ENCODE measurements at places on chromosomes 2 and 18. TPM values are rescaled to one million over a fixed set of nuclear protein-coding genes. Genes with fewer than 3 reads are reported as not detected.
A peak's percentile ranks its signal among the peaks of the same experiment; 100 is the strongest.

DNA sequence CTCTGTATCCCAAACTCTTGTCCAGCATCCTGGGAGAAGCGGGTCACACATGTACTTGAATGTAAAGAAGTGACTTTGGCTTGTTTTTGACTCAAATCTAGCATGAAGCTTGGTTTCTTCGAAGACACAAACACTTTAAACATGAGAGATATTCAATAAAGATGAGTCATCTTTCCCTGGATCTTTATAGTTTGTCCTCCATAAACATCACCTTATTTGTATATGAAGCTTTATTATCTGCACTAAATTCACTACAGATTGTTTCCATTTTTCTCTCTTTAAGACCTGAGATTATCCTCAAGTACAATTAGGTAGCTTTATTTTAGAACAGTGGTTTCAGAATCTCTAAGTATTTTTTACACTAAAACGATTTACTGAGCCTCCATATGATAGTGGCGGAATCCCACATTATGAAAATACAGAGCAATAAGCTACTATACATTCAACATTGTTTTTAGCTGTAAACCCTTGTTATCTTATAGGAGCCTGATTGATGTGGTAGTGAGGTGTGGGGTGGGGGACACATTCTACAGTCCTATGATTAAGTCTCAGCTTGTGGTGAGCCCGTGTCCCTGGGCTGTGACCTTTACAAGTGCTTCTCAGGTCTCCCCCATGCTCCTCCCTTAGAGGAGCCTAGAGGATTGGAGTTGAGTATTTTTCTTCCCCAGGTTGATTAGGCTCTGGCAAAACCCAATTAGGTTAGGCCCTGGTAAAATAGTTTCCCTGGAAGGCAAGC is 79.6 kb upstream of the RAPGEF4 start:
- peaks cover 15% of the 10 kb centered on the region for H3K36me3 ChIP-seq
- H3K4me3 ChIP-seq, result no peak overlapping the region
- H3K27me3 ChIP-seq, result peaks cover 2% of the 10 kb centered on the region
- no peaks in the 10 kb centered on the region for H3K4me1 ChIP-seq
- H3K27ac ChIP-seq, result no peak overlapping the region
- no peak for DNase-seq

DNA sequence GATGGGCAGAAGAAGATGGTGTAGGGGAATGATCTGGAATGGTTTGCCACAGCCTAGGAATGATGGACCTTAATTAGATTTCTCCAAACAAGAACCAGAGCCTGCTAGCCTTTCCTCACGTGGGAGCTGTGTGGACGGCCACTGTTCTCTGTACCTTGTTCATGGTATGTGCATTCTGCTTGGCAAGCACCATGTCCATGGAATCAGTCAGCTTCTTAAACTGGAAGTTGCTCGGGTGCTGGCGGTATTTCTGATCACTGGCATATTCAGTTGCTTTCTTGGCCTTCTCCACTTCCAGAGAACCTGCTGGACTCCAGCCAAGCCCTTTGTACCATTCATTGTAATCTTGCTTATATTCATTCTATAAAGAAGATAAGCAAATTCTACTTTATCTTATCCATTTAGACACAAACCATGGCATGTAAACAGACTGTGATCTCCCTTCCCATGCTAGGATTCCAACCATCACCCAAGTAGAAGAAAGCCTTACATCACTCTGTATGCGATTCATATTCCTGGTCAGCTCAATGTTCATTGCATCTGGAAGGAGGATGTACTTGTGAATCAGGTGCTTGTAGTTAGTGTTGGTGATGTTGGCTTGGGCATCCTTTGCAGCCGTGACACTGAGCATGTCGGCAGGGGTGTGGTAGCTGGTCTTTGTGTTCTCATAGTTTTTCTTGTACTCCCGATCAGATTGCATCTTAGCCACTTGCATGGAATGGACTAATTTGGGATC is 78.4 kb downstream of the NEB start:
- H3K4me1 ChIP-seq, result no peaks in the 10 kb centered on the region
- H3K4me3 ChIP-seq, result no peak overlapping the region
- DNase-seq, result no peak
- H3K27me3 ChIP-seq, result no peaks in the 10 kb centered on the region

DNA sequence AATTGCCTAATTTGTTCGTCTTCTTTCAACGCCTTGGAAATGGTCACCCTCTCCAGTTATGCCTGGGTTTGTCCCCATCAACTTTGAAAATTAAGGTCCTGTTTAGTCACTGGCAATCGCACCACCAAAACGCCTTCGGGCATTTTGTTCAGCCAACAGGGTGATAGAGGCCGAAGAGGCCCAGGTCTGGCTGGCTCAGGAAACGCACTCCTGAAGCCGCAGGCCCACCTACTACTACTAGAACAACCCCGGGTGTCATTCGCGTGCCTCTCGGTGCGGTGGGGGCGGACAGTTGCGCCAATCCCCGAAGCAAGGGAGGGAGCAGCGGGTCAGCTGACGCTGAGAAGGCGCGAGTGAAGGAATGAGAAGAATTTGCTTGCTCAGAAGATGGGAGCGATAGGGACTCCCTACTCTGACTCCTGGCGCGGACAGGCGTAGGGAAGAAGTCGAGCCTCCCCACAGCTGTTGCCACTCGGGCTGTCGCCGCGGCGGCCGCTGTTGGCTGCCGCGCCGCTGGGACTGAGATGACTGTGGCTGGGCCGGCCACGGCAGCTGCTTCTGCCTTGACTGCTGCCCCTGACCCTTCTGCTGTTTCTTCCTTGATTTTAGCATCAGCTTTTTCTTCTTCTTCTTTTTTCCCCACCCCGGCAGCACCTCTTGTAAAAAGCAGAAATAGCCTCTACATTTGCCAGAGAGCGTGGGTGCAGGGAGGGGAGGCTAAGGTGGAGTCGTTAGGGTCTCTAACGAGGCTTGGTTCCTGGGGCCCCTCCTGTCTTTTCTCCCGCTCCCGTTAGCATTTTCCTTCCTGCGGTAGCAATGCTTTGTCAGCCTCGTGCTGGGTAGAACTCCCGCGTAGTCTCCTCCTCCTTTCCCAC is 387.6 kb downstream of the FIGN start:
- peak overlapping the region; percentile 79 for H3K4me3 ChIP-seq
- H3K27ac ChIP-seq, result peak overlapping the region; percentile 98
- H3K4me1 ChIP-seq, result peaks cover 69% of the 10 kb centered on the region
- H3K36me3 ChIP-seq, result no peaks in the 10 kb centered on the region
- no peaks in the 10 kb centered on the region for H3K27me3 ChIP-seq
- peak; percentile 49 for DNase-seq

DNA sequence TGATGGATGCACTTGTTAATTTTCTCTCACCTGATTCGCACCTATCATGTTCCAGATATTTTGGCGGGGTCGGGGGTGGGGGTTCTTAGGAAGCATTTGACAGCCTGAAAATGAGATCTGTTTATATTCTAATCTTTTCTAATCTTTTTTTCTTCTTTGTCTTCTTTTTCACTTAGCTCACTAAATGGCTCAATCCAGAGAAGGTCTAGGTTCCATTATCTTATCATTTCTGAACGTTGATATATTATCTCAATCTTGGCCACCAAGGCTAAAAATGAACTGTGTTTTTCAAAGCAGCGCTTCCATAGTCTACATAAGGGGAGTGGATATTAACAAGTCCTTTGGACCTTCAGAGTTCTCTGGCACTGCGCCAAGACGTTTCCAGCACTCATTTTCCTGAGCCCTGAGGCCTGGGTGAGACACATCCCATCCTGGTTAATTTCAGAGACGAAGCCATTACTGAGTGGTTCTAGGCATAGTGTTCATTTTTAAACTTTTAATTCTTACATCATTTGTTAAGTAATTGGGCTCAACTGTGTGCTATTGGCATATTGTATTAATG is 229.0 kb downstream of the SOX11 start:
- H3K4me3 ChIP-seq, result no peak overlapping the region
- H3K27ac ChIP-seq, result no peak overlapping the region
- peaks cover 14% of the 10 kb centered on the region for H3K36me3 ChIP-seq
- no peaks in the 10 kb centered on the region for H3K27me3 ChIP-seq

Gene CFAP65
- total RNA-seq, result 0.93 TPM

Gene TNS1
- 11.3 TPM for total RNA-seq

All from neural crest cell (in vitro differentiated cells).